ENCODE measurements at places on chromosomes 5 and 9.

DNA sequence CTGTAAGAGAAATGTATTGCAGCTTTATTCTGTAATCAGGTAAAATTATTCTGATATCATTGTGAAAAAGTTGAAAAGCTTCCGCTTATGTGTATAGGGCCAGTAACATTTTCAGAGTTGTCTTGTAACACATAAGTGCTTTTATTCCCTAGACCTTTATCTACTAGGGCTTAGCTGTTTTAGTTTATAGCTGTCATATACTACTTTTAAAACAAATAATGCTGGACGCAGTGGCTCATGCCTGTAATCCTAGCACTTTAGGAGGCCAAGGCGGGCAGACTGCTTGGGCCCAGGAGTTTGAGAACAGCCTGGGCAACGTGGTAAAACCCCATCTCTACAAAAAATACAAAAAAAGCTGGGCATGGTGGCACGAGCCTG, 33.1 kb downstream of the SLC25A51 start:
- DNase-seq = no peak

DNA sequence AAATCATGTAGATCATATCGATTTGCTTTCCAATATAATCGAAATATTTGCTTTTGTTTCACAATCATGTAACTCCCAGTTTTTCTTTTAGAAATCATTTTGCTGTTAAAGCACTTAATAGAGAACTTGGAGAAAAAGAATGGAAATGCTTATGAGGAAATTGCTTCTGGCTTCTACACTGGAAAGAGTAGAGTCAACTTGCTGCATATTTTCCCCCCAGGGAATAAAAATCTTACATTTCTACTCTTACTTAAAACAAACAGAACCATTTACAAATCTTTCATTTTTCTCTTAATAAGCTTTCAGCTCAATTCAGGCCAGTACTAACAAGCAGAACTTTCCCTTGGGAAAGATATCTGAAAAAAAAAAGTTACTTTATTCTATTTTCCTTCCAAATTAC, 312.0 kb downstream of the CHSY3 start:
- DNase-seq = peak; percentile 46

GRCh38 chr9:98425079-98425478, 169.6 kb upstream of the TBC1D2 start:
- DNase-seq = no peak

- DNase-seq = peak; percentile 24
These were observed 2.0 kb downstream of the AK3 start for GRCh38 chr9:4738866-4739586.

GRCh38 chr9:90895786-90896185, 94.2 kb downstream of the SYK start:
- DNase-seq = no peak

- DNase-seq = peak; percentile 34
These were observed 335.7 kb upstream of the PIK3R1 start for GRCh38 chr5:67879620-67880510.

- peak; percentile 53 for DNase-seq
These were observed 4.7 kb downstream of the C5orf46 start for GRCh38 chr5:147901599-147902039.

GRCh38 chr5:96726802-96727201, 64.6 kb downstream of the CAST start:
- no peak for DNase-seq

DNA sequence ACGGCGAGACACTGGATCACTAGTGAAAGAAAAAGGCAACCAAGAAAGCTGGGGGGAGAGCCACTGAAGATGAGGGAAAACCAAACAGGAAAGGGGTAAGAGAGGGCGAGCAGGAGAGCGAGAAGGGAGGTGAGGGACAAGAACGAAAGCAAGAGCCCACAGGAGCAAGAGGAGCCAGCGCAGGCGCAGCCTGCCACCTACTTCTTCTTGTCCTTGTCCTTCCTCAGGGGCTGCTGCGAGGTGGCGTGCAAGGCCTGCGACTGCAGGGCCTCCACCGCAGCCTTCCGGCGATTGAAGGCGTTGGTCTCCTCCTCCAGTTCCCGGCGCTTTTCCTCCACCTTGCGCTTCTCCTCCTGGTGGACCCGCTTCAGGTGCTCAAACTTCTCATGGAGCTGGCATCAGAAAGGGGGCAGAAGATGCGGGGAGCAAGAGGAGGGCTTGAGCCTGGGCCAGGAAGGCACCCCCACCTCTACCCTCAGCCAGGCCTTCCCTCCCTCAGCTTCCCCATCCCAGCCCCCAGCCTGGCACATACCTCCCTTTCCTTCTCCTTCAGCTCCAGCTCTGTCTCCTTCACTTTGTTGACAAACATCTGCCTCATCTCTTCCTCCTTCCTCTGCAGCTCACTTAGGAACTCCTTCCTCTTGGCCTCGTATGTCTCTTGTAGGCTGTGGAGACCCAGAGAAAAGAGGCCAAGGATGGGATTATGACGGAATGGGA, 13.5 kb downstream of the CCNI2 start:
- no peak for DNase-seq

DNA sequence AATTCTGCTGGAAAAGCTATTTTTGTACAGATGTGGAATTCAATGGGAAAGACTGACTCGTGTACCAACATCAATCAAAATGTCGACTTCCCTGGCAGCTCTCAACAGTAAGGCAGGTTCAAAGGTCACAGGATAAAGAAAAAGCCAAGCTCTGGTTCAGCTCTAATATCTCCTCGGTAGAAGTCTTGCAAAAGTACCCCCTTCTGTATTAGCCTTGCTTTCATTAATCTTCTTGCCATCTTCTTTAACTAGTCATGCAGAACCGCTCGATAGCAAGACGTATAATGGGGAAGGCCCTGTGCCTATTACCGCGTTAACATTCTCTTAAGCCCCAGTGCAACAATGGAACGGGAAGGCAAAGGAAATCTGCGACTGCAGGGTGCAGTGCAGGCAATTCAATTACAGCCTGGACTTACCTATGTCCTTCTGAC, 201.2 kb downstream of the GAPVD1 start:
- DNase-seq = no peak

GRCh38 chr5:57445705-57446037, 36.9 kb downstream of the ACTBL2 start:
- no peak for DNase-seq

DNA sequence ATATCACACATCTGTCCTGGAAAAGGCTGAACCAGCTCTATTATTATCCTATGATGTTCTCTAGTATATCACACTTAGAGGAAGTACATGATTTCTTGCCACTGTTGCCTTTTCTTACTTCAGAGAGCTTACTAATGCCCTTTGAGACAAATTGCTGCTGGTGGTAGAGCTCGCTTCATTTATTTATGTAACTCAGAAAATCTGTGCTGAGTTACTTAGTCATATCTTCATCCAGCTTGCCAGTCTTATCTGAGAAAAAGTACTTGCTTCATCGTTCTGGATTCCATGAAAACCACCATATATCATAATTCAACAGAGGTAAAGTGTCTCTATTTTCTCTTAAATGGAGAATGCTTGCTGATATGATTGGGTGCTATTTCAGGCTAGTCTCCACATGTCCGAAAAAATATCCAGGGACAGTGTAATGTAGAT, 26.6 kb downstream of the PTPDC1 start:
- DNase-seq = peak; percentile 72

DNA sequence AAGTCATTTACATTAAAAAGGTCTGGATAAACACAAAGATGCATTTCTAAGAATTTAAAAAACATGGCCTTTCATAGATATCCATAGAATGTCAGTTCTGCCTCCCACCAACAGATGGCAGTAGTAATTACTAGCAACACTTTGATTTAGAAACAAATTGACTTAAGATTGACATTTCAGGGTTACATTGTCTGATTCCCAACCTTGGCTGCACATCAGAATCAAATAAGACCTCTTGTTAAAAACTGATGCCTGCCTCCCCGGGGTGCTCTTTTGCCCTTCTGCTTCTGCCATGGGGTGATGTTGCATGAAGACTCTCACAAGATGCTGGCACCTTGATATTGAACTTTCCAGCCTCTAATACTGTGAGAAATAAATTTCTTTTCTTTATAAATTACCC, 146.2 kb upstream of the GPR151 start:
- peak; percentile 42 for DNase-seq

GRCh38 chr5:137684761-137685160, 51.1 kb downstream of the KLHL3 start:
- DNase-seq = no peak

GRCh38 chr5:84589926-84590325, 205.2 kb upstream of the EDIL3 start:
- DNase-seq = no peak

DNA sequence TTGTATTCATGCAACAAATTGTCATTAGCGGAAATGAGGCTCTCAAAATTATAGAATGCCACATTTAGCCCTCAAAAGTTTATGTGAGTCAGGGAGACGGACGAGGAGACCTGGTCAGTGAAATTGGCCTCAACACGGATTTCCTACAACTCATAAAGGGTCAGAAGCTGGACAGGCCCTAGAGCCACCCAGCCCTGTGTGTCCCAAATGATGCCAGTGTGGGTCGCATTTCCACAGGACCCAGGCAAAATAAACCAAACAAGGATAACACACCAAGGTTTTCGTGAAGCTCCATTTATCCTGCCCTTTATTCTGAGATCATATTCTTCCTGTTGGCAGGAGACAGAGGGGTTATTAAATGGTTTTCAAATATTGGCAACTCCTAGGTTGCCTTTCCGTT, 72.0 kb upstream of the COL5A1 start:
- DNase-seq = no peak

DNA sequence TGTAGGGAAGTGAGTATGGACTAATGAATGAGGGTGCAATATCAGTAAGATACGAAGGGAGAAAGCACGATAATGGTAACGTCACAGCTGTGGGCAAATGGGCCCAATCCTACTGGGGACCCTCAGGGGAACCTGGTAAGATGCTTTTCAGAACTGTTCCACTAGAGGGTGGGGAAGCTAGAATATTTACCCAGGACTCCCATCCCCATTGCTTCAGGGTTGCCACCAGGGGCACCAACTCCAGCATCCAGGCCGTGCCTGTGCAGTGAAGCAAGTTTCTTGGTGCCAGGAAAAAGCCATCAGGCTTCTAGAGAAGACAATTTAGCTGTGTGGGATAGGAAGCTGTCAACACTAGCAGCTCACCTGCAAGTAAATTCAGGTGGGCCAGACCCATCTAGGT, 409.3 kb downstream of the AGTPBP1 start:
- DNase-seq = no peak

- peak; percentile 62 for DNase-seq
These were observed 15.9 kb upstream of the RPL26L1 start for GRCh38 chr5:172943283-172943841.

DNA sequence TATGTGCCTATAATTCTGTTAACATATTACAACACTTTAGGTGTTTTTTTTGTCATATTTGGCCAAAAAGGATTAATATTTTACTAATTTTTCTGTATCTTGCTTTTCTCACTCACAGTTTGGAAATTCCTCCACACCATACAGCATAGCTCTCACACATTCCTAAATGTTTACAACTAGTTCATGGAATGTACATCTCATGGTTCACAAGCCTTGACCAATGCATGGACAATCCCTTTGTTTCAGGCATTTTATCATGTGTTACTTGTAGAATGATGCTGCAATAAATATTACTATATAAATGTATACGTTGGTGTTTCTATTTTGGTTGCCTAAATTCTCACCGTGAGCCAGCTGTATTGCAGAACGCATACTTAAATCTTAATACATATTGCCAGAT, 80.5 kb upstream of the SPATA31C2 start:
- DNase-seq = peak; percentile 72

- no peak for DNase-seq
These were observed 363.3 kb upstream of the GRIN3A start for GRCh38 chr9:102101723-102102122.

- DNase-seq = peak; percentile 94
These were observed 125.1 kb downstream of the C9orf50 start for GRCh38 chr9:129495620-129496472.

All from adipocyte (in vitro differentiated cells).